IMR-90 (cell line): ENCODE measurements at places on chromosomes 5 and 9. TPM values are rescaled to one million over a fixed set of nuclear protein-coding genes. Genes with fewer than 3 reads are reported as not detected.

PCDHGB6 gene
- total RNA-seq: 2.2 and 2.8 TPM in 2 replicates

GABRA1 gene
- total RNA-seq: not detected in 2 replicates

DNA sequence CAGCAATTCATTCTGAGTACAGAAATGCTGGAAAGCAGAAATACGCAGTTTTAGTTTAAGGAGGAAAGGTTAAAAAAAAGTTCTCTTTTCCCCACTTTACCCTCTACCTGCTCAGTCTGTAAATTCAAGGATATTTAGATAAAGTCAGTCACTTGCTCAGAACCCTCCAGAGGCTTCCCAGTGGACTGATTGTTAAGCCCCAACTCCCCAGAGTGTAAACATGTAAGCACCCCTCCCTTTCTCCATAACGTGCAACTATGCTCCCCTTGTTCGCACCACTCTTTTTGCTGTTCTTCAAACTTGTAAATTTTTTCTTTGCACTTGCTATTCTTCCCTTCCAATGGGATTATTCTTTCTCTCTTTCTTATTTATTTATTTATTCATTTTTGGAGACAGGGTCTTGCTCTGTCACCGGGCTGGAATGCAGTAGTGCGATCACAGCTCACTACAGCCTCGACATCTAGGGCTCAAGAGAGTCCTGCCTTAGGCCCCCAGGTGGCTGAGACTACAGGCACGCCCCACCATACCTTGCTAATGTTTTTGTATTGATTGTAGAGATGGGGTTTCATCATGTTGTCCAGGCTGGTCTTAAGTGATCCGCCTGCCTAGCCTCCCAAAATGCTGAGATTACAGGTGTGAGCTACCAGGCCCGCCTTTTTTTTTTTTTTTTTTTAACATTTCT lies 32.5 kb upstream of the ERBIN start:
- H3K36me3 ChIP-seq: no peaks in the 10 kb centered on the region
- no peak overlapping the region for H3K4me3 ChIP-seq
- DNase-seq: no peak
- H3K27me3 ChIP-seq: no peaks in the 10 kb centered on the region

GRCh38 chr9:73805111-73805510 lies 653.4 kb downstream of the ANXA1 start:
- DNase-seq: no peak
- no peaks in the 10 kb centered on the region for H3K4me1 ChIP-seq
- no peaks in the 10 kb centered on the region for H3K27me3 ChIP-seq
- H3K4me3 ChIP-seq: no peak overlapping the region
- no peaks in the 10 kb centered on the region for H3K36me3 ChIP-seq
- no peak overlapping the region for H3K27ac ChIP-seq

DNA sequence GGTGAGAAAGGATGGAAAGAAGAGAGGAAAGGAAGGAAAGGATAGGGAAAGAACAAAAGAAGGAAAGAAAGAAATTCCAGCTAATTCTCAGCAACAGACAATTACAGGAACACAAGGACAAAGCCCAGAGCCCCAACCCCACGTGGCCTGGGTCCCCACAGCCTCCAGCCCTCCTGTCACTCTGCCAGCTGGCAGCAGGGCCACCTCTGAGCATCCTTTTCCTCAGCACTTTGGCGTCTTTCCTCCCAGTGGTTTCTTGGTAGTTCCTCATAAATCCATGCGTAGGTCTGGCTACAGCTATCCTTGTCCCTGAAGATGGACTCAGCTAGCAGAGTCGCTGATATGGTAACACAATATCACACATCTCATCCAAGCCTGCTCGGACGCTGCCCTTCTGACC lies 28.3 kb downstream of the ADAMTS2 start:
- H3K36me3 ChIP-seq: no peaks in the 10 kb centered on the region; the same call in 1 of the 2 replicates
- H3K27me3 ChIP-seq: no peaks in the 10 kb centered on the region
- peaks cover 23% of the 10 kb centered on the region for H3K4me1 ChIP-seq
- no peak for DNase-seq

GRCh38 chr5:98320343-98320742 lies 453.1 kb upstream of the RGMB start:
- H3K27me3 ChIP-seq: no peaks in the 10 kb centered on the region
- H3K4me1 ChIP-seq: no peaks in the 10 kb centered on the region
- DNase-seq: peak; percentile 13
- H3K4me3 ChIP-seq: no peak overlapping the region
- H3K27ac ChIP-seq: no peak overlapping the region
- H3K36me3 ChIP-seq: no peaks in the 10 kb centered on the region
